ENCODE measurements at places on chromosomes 4 and X. TPM values are rescaled to one million over a fixed set of nuclear protein-coding genes. Genes with fewer than 3 reads are reported as not detected.

TCEAL8 gene
- total RNA-seq: 94.9 TPM

TGIF2LX gene
- not detected for total RNA-seq

TLR1 gene
- total RNA-seq: 3.6 TPM

AVPR2 gene
- not detected for total RNA-seq

ENPP6 gene
- not detected for total RNA-seq

PPARGC1A gene
- total RNA-seq: 2.0 TPM

TMSB15C gene
- 6.0 TPM for total RNA-seq

XAGE2 gene
- total RNA-seq: not detected

EPGN gene
- 146 TPM for total RNA-seq

FAM114A1 gene
- total RNA-seq: 46.8 TPM

NUDT6 gene
- total RNA-seq: 16.4 TPM

EREG gene
- 2.7 TPM for total RNA-seq

ING2 gene
- 13.0 TPM for total RNA-seq

IL2RG gene
- total RNA-seq: not detected

STATH gene
- not detected for total RNA-seq

MID1IP1 gene
- total RNA-seq: 157 TPM

GPR173 gene
- total RNA-seq: 1.2 TPM

ARHGEF38 gene
- 0.02 TPM for total RNA-seq

TLR8 gene
- total RNA-seq: not detected

SFRP2 gene
- not detected for total RNA-seq

BTC gene
- total RNA-seq: 0.57 TPM

MAP7D2 gene
- total RNA-seq: 0.23 TPM

AMTN gene
- total RNA-seq: not detected

SNCA gene
- total RNA-seq: 99.1 TPM

PRR32 gene
- total RNA-seq: not detected

SASH3 gene
- not detected for total RNA-seq

POU3F4 gene
- not detected for total RNA-seq

CD38 gene
- total RNA-seq: 0.02 TPM

BMPR1B gene
- total RNA-seq: 0.20 TPM
